ENCODE measurements at places on chromosomes 1 and 21.

DNA sequence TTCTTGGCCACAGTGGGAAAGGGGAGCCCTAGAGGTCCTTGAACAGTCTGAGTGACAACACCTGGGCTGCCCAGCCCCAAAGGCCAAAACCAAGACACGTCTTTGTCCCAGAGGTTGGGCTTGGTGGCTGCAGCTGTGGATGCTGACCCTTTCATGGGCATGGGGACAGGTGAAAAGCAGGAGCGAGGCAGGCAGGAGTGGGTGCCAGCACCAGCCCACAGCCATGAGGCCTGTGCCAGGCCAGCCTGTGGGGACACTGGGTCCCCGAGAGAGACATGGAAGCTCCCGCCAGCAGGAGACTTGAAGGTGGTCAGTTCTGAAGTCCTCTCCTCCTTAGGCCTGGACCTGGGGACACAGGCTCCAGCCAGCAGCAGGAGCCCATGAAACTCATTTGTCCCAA, 98.6 kb downstream of the KCNJ15 start:
- no peak for DNase-seq

DNA sequence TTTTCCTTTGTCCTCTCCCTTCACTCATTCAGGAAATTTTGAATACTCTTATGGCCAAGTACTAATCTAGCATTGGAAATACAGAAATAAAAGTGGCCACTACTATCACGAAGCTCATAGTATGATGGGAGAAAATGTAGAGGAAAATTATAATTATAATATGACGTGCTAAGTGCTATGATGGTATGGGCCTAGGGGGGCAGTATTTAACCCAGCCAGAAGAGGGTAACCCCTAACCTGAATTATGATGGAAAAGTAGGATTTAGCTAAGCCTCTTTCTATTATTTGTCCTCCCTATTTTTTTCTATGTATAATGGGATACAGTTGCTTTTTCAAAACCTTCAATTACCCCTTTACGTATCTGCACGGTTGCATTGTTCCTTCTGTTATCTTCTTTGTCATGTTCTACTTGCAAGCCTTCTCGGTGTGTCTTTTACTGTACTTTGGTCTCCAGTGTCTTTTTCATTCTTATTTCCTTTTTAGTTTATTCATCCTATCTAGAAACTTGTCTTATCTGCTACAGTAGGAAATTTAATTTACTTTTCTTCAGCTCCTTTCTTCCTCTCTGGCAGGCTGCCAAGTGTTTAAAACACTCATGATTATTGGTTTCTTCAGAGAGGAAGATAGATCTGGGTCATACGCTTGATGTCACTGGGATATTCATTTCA, 88.8 kb upstream of the GPR52 start:
- no peak for DNase-seq

DNA sequence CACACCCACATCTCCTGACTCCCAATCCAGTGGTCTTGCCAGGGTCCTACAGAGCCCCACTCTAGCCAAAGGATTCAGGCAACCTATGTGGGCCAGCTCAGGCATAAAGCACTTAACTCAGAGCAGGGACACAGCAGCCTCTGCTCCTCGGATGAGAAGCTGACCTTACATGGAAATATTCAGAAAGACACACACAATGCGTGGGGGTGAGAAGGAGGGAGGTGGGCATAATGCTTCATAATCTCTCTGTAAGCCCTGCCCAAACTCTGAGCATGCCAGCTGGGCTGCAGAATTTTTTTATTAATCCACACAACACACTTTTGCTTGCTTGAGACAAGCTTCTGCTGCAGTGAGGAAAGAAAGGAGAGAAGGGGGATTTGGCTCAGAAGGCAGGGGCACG, 21.6 kb downstream of the KCND3 start:
- no peak for DNase-seq

- no peak for DNase-seq
These were observed 43.9 kb downstream of the WNT9A start for GRCh38 chr1:227903614-227904501.

- no peak for DNase-seq
These were observed 8.6 kb downstream of the LMOD1 start for GRCh38 chr1:201937624-201938213.

GRCh38 chr1:151655371-151655770, 43.5 kb downstream of the SNX27 start:
- no peak for DNase-seq

GRCh38 chr21:14762327-14762726, 216.2 kb upstream of the SAMSN1 start:
- DNase-seq: no peak

GRCh38 chr1:199168888-199169585, 530.2 kb downstream of the PTPRC start:
- no peak for DNase-seq

DNA sequence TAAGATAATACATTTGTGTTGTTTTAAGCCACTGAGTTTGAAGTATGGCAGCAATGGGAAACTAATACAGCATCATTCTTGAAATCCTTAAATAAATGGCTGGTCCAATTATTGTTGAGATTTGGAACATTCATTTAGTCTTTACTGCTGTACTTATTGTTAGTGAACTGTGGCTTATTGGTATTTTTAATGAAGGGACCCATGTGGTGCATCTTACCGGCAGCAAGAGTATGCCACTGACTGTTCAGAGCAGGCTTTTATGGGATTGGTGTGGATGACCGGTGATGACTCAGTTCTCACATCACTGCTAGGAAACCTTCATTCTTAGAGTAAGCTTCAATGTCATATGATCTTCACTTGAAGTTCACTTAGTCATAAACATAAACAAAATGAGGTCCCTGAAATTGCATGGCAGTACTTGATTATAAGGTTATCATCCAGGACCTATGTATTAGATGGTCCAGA, 31.5 kb downstream of the PRKAA2 start:
- DNase-seq: no peak

GRCh38 chr1:56081736-56082135, 497.6 kb downstream of the PLPP3 start:
- DNase-seq: no peak

DNA sequence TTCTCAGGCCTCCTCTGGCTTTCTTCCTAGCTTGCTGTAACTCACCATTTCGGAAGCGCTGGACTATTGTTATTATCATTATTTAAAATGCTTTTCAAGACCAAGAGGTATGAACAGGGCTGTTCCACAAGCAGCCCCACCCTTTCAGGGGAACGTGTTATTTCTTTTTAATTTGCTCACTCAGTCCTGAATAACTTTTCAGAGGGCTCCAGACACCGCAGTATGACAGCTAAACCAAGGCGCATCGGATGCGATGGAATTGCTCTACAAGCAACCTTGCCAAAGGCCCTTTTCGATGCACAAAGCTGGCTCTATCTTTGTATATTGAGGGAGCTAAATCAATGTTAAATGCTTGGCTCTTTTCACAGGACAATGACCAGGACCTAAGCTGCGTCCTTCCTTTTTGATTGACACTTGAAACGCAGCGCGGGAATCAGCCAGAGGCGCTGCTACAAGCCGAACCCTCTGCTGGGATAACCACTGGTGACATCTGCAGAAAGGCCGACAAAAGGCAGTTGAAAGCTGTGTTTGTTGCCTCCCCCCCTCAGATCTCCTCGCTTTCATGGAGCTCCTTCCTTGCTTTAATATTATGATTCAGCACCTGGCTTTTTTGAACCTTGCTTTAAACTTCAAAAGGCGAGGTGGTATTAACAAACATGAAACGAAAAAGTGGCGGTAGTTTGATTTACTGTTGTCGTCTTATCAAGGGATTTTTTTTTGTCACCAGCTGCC, 204.7 kb upstream of the PROX1 start:
- DNase-seq: no peak

DNA sequence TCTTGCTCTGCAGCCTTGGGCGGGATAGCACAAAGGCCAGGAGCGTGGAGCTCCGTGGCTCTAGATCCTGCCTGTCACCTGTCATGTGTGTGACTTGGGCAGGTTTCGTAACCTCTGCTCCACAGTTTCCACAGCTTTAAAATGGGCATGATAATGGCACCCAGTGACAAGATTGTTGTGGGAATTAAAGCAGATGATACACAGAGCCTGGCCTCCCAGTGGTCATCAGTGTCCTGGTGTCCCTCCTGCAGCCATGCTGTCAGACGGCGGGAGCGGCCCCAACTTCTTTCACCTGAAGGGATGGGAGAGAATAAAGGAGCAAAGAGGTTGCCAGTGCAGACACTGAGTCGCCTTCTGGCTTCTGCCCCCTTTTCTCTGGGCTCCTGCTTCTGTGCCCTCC, 61.5 kb downstream of the SLC37A1 start:
- no peak for DNase-seq

- no peak for DNase-seq
These were observed 726.0 kb downstream of the PTPRU start for GRCh38 chr1:29962336-29962735.

GRCh38 chr1:55010194-55010886, 11.6 kb downstream of the BSND start:
- no peak for DNase-seq

GRCh38 chr1:1926346-1926811, 7.3 kb upstream of the TMEM52 start:
- no peak for DNase-seq

- no peak for DNase-seq
These were observed 49.6 kb downstream of the SLC37A1 start for GRCh38 chr21:42563261-42563660.

GRCh38 chr1:52420713-52421112, 16.3 kb downstream of the PRPF38A start:
- no peak for DNase-seq

DNA sequence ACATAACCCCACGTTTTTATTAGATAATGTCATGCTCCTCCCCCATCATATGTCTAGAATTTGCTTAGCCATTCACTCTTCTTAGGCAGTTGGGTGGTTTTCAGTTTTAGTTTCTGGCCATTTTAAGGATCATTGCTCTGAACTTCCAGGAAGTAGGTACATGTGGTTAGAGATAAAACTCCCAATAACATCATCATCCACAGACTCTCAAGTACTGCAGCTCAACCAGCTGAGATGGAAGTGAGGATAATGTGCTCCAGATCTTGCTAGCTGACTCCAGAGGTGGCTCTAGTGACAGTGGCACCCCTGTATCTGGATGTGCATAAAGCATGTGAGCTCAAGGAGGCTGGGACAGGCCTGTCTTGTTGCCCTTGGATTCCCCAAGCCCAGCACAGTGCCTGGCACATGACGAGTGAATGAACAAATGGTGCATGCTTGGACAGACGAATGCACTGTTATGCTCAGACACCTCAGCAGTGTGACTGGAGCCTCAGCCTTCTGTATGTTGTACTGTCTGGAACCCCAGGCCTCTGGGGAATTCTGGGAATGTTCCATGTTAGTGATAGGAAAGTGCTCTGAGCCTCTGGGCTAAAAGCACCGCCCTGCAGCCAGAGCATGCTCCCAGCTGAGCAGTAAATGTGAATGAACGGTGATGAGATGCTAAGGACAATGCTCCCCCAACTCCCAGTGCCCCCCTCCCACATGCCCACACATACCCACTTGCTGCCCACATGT, 16.4 kb upstream of the KCNN3 start:
- DNase-seq: no peak

- DNase-seq: no peak
These were observed 3.8 kb upstream of the C2CD4D start for GRCh38 chr1:151843398-151843797.

DNA sequence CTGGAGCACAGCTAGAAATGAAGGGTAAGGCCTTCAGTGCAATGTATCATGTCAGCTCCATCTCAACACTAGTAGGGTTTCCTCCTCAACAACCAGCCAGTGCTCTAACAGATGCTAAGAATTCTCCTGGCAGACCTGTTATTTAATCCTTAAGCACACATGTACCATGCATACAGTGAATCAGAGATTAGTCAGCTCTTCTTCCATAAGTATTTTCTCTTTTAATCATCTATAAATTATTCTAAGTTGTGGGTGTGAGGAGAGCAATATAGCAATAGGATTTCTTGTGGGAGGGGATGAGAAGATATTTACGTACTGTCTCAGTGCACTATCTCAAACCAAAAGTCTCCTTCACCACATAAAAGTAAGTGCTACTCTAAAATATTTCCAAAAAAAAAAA, 95.3 kb downstream of the COP1 start:
- no peak for DNase-seq

DNA sequence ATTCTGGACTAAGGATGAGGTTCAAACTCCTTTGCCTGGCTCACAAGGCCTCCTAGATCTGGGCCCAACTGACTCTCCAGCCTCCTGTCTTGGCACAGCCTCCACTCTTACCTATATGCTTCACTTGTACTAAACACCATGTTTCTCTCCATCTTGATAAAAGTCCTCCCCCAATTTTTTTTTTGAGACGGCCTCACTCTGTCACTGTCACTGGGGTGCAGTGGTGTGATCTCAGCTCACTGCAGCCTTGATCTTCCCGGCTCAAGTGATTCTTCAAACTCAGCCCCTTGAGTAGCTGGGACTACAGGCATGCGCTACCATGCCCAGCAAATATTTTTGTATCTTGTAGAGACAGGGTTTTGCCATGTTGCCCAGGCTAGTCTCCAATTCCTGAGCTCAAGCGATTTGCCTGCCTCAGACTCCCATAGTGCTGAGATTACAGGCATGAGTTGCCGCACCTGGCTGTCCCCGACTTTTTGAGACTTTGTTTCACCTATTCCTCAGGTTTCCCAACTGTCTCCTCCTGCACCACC, 39.7 kb downstream of the CD34 start:
- no peak for DNase-seq

DNA sequence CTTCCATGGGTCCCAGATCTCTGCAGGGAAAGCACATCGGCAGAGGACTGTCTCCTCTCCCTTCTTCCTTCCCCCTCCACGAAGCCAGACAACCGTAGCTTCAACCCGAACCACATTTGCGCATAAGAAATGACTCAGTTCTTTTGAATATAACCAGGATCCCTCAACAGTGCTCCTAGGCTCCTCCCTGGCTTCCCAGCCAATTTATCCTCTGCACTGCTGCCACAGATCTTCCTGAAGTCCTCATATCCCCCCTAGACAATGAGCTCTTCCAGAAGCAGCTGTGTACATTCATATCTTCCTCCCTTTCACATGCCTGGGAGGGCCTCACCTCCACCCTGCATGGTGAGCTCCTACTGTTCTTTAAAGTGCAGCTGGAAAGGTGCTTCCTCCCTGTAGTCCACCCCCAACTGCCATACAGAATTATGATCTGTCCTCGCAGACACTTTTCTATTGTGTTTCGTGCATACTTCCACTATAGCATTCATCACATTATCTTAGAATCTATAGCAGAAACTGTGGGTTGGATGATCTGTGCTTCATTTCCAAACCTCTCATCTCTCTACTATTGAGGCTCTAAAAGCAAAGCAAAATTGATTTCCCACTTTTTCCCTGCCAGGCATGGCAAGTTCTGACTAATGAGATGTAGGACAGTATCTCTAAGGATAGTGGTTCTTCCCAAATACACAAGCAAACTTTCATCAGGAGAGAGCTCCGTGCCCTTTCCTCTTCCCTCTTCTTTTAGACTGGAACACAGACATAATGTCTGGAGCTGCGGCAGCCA, 179.3 kb upstream of the HMGB4 start:
- no peak for DNase-seq

GRCh38 chr1:85153149-85153891, 47.5 kb downstream of the SYDE2 start:
- no peak for DNase-seq

DNA sequence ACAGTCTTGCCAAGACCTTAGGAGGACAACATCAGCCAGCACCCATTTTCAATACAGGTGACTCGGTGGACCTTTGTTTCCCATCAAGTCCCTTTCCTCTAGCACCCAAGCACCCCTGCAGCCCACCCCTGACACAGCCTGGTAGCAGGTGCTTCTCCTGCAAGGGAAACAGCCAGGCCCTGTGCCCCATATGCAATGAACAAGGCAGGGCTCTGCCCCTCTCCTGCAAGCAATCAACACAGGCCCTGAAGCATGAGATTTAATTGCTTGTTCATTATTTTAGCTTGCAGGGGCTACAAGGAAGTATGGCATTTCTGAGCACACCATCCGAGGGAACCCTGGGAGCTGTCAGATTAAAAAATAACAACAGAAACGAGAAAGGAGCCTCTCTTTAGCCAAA, 35.4 kb downstream of the TCP10L start:
- no peak for DNase-seq
